DMS53 (cell line): ENCODE measurements at places on chromosomes 11 and 22.

- DNase-seq = peak; percentile 95
These were observed 561 bp downstream of the TRMT112 start for GRCh38 chr11:64316672-64317324.

GRCh38 chr22:19599626-19600243, 75.5 kb upstream of the CLDN5 start:
- no peak for DNase-seq

DNA sequence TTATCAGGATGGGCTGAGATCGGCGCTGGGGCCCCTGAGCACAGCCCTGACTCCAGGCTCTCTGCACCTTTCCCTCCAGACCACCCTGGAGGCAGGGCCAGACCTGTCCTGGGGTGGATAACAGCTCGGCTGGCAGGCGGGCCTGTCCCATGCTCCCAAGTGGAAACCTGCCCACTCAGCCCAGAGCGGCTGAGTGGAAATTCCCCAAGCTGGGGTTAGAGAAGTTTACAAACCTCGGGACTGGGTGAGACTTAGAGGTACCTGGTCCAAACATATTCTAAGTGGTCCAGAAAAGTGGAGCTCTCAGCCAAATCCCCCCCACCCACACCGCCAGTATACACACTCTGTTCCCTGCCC, 4.8 kb upstream of the FXYD2 start:
- DNase-seq = no peak

DNA sequence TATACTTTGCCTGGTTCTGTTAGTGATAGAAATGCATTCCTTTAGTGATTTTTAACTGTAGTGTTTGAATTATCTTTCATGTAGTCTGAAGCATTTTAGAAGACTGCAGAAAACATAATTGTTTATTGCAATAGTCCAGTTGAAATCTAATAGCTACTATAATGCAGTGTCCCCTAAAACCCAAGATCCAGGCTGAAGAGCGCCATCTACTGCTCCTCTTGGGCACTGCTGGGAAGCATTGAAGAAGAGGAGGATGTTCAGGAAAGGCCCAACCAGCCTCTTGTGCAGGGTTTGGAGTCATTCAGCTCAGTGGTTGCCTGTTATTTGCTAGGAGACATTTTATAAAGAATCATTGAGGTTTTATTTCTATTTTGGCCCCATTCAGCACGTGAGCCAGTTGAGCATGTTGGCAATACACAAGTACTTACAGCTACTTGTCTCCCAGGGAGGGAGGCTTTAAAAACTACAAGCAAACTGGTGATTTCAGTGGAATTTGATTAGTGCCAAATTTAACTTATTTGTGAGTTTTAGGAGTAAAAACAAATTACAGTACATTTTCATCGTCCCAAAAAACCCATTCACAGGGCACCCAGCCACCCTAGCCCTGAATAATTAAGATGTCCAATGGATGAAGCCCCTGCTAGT, 74.9 kb upstream of the HORMAD2 start:
- DNase-seq = peak; percentile 52

- DNase-seq = peak; percentile 72
These were observed 559 bp upstream of the RNF141 start for GRCh38 chr11:10541561-10541930.

- peak; percentile 95 for DNase-seq
These were observed 18.7 kb upstream of the SCGB1D1 start for GRCh38 chr11:62171261-62171723.

DNA sequence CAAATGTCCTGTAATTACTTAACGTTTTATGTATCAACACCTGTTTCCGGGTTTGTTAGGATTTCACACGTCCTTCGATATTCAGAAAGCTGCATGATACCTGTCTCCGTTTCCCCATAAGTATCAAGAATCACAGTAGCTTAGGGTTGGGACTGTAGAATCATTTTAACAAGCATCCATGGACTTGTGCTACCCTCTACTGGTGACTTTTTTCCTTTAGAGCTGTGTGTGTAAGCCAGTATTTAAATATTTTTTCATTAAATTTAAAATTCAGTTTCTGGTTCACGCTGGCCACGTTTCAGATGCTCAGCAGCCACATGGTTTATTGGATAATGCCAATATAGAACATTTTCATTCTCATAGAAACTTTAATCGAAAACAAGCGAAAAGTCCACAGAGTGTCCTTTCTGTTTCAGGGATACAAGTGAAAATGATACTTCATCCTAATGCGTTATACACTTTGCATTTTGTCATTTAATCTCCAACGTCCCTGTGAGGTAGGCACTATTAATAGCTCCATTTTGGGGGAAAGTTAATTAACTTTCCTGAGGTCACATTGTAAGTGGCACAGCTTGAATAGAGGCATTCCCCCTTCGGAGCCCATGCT, 61.5 kb upstream of the SLC25A18 start:
- peak; percentile 84 for DNase-seq

- no peak for DNase-seq
These were observed 151.8 kb downstream of the NAV2 start for GRCh38 chr11:19864141-19865140.

GRCh38 chr11:113859665-113860064, 15.7 kb downstream of the USP28 start:
- DNase-seq = no peak

GRCh38 chr11:104435494-104435893, 271.5 kb upstream of the PDGFD start:
- DNase-seq = no peak

GRCh38 chr11:6727971-6728760, 43.6 kb downstream of the OR2AG2 start:
- DNase-seq = no peak

DNA sequence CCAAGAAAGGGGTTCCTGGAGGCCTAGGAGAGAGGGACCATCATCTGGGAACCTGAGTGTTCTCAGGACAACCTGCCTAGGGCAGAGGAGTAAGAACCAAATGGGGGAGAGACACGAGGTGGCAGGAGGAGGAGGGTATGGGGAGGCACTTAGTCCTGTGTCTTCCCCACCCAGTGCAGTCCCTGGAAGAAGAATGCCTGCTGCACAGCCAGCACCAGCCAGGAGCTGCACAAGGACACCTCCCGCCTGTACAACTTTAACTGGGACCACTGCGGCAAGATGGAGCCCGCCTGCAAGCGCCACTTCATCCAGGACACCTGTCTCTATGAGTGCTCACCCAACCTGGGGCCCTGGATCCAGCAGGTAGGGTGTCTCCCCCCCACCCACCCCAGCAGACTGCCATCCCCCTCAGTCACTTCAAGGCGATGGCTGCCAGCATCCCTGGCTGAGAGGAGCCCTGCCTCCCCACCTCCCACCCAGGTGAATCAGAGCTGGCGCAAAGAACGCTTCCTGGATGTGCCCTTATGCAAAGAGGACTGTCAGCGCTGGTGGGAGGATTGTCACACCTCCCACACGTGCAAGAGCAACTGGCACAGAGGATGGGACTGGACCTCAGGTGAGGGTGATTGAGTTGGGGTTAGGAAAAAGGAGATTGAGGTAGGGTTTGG, 3.7 kb upstream of the INPPL1 start:
- no peak for DNase-seq

GRCh38 chr11:97772705-97773104, 1248.0 kb upstream of the CNTN5 start:
- DNase-seq = no peak
